Activated T-cell treated with anti-CD3 and anti-CD28 coated beads for 1 hour (primary cell): ENCODE measurements at places on chromosomes 1 and 21.

DNA sequence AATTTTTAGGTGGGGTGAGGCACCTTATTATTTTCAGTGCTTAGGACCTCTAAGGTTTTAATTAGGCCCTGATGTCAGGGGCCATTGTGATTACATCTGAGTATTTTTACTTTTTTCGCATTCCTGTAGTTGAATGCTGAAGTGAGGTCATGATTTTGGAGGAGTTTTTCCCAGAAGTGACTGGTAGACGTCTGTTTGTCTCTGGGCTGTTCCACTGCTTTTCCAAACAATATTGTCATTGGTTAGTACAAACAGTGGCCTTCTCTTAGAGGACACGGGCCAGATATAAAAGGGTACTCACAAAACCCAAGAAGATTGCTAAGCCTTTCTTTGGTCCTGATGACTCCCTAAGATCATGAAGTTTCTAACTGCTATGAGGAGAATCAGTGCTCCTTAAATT is 7.6 kb upstream of the RASAL2 start:
- no peak for DNase-seq

DNA sequence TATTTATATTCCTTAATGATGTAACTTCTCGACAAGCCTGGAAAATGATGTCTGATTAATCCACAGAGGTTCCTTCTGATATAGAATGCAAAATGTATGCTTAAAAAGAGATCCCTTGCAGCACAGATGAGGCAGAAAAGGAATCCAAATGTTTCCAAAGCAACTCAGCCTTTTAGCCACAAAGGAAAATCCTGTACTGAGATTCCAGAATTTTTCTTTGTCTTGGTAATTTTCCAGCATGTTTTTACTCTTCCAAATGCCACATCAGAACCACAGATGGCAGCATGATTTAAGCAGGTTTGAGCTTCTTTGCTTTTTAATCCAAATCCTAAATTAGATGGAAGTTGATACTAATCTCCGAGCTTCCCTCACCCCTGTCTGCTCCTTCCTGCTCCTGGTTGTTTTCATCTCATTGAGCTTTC is 176.4 kb upstream of the PALMD start:
- no peak for DNase-seq

- DNase-seq = no peak
Measured at GRCh38 chr1:205122489-205122882, 708 bp upstream of the RBBP5 start.

GRCh38 chr1:30887485-30888315 is 20.9 kb downstream of the SDC3 start:
- DNase-seq = no peak

- no peak for DNase-seq
Measured at GRCh38 chr1:7266561-7266960, 481.3 kb downstream of the CAMTA1 start.

DNA sequence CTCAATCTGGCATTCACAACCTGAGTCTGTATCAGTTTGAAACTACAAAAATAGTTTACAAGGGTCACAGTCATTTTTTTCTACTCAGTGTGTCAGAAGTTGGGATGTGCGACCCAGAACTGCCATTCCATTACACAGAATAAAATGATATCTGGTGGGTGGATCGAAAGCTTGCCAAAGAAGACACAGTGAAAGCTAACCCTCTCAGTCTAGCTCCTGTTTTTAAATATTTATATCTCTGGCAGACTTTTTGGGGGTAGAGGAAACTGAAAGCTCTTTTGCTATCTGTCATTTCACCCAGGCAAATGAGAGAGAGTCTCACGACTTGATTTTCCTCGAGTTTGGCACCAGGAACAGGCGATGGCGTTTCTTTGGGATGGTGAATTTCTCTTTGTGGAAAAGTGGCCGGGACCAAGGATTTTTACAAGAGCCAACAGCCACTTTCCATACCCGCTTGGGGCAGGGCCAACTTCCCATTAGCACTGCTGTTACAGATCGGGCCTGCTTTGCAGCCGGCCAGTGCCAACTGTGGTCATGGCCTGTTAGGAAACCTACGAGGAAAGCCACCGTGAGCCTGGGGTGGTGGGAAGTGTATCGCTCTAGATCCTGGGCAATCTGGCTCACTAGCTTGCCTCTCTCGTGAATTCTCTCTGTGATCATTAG is 185.5 kb upstream of the NFIA start:
- DNase-seq = no peak
